ENCODE measurements at places on chromosomes 12 and 14.

DNA sequence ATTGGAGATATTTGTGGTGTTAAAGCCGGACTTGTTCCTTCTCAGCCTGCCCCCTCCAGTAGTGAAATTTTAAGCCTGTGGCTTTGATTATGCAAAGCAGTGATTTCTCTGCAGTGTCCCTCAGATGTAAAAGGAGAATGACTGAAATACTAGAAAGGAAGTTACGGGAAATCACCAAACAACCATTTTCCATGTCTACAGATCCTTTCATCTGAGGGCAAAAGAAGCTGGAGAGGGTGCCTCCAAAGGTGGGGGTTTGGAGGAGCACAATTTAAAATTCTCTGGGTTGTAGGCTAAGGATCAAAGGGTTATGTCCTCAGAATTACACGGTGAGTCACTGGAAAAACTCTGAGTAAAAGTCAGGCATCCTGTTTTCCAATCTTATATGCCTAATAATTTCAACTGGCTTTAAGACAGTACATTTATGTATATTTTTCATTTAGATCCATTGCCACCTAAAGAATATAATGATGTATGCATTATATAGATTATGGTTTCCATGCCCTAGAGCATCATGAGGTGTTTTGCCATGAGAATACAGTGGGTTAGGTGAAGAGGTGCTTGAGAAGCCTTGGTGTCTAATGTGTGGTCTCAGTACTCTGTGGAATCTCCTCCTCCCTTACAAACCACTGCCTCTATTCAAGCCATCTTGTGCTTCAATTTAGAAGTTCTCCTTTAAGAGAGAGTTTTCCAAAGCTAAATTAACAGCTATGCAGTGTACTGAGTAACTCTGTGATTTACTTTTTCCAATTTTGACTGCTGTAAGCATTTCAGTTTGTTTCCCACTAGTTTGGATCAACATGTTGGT is 362.1 kb downstream of the RAD51B start:
- no peak for DNase-seq

- no peak for DNase-seq
Observed at GRCh38 chr12:124162151-124163110, 132.5 kb upstream of the RFLNA start.

DNA sequence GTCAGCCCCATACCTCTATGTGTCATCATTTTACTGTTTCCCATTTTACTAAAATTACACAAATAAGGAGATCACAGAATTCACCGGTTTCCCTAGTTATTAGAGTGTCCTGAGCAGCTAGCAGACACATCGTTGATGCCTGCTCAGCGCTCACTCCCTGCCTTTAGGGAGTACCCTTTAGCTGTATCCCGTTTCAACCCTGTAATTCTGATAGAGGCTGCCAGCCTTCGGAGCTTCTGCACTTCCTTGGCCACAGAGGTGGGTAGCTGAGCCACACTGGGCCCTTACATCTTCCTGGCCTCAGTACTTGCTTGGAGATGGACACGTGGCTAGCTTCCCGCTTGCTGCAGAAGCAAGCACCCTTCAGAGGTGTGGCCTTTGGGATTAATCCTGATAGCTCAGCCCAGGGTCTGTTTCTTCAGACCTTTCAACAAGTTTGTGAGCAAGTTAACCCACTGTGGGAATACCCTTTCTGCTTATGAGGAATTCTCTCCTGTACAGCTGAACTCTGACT is 14.3 kb upstream of the FBXW8 start:
- DNase-seq: no peak

GRCh38 chr12:27396216-27396815 is 50.2 kb upstream of the SMCO2 start:
- DNase-seq: no peak

DNA sequence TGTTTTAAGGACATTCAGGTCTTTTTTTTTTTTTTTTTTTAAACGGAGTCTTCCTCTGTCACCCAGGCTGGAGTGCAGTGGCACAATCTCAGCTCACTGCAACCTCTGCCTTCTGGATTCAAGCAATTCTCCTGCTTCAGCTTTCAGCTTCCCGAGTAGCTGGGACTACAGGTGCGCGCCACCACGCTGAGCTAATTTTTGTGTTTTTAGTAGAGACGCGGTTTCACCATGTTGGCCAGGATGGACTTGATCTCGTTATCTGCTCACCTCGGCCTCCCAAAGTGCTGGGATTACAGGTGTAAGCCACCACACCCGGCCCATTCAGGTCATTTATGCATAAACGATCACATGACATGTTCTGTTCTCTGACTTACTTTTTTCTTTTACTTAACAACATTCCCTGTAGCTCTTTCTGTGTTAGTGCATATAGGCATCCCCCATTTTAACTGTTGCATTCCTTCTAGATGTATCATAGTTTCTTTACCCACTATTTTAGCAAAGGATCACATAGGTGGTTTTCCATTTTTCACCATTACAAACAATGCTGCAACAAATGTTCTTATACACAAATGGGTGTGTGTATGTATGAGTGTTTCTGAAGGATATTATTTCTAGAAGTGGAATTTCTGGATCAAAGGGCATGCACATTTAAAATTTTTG is 74.2 kb downstream of the ARF6 start:
- no peak for DNase-seq

DNA sequence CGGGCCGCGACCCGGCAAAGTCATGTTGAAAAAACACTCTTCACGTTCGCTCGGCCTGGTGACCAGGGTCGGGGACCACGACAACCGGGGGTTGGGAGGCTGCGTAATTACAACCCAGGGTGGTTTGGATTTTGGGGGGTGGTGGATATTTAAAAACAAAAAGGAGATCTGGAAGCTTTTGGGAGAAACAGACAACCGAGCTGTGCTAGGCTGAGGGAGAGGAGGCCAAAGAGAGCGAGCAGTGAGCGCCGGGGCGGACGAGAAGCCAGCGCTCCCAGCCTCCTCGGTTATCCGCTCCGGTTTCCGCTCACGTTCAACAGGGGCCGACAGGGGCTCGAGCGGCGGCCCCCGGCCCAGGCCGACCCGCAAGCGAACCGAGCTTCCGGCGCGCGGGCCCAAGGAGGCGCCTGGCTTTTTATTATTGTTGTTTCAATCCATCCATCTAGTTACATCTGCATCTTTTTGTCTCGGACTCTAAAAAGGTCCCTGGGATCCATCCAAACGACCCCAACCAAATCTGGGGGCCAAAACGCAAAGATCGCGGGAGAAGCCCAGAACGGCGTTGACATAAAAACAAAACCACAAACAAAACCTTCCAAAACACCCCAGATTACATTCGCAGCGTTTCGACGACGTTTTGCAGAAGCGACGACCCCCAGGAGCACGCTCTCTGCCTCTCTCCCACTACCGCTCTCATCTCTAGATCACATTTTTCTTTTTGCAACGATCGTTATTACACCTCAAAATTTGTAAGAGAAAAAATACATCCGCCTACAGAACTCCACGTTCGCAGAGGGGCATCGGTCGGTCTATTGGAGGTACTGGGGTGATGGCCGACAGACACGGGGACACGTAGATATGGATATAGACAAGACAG is 771 bp downstream of the OTX2 start:
- DNase-seq: no peak

DNA sequence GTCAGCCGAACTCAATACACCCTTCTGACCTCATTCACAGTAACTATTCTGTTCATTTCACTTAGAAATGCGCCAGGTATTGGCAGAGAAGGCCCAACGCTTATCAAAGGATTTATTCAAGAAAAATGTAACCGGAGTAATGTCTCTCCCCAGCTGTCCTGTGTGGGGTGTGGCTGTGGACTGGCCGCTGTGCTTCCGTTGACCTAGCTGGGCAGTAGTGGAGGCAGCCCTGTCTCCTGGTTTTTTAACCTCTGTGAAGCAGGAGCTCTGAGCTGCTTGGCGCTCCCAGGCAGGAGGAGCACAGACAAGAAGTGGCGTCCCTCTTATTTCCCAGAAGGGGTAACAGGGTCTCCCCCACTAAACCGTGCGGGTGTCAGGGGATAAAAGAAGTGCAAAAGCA is 85.2 kb downstream of the ESR2 start:
- DNase-seq: no peak

DNA sequence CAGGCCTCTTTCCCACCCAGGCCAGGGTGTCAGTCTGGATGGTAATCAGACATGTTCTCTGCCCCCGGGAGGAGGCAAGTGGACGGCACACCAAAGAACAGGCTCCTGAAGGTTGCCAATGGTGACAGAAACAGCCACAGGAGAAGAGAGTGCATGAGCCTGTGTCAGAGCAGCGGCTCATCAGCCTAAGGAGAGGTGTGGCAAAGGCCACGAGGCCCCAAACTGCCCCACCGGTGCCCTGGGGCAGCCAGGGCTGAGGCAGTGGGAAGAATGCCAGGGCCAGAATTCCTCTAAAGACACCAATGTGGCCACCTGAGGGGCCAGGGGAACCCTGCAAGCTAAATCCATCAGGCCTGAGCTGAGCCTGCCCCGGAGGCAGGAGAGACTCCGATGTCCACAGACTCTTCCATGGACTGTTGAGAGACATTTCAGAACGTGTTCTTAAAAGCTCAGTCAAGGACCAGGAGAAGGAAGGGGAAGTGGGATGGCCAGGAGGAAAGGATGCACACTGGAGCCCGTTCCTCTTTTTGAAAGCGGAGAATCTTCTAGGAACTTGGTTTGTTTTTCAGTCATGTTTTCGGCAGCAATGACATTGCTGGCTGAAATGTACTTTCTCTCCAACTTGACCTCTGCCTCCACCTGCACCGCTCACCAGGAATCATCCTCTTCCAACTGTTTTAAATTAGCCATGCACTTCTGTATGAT is 176.3 kb upstream of the FKBP4 start:
- DNase-seq: no peak

DNA sequence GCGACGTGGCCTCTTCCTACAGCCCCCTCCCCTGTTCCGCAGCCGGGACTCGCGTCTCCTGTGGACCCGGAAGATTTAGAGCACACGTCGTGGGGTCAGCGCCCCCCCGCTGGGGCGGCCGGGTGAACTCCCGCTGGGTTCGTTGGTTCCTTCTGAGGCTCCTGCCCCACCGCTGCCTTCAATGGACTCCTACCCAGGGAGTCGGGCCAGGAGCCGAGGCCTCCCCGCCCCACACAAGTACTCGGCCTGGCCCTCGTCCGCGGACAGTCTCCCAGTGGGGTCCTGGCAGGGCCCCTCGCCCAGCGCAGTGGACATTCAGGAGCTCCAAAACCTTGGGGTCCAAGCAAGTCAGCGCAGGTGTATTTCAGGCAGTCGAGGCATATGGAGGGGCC is 1.2 kb downstream of the MMP17 start:
- DNase-seq: no peak

GRCh38 chr12:32885831-32886230 is 10.7 kb downstream of the PKP2 start:
- no peak for DNase-seq
